ENCODE measurements at places on chromosomes 11 and 22. TPM values are rescaled to one million over a fixed set of nuclear protein-coding genes. Genes with fewer than 3 reads are reported as not detected.

GRCh38 chr11:100010393-100010792 lies 676.7 kb upstream of the ARHGAP42 start:
- H3K36me3 ChIP-seq = no peaks in the 10 kb centered on the region
- no peak overlapping the region for H3K4me3 ChIP-seq
- no peaks in the 10 kb centered on the region for H3K4me1 ChIP-seq
- DNase-seq = no peak
- no peak overlapping the region for H3K27ac ChIP-seq
- no peaks in the 10 kb centered on the region for H3K27me3 ChIP-seq

DNA sequence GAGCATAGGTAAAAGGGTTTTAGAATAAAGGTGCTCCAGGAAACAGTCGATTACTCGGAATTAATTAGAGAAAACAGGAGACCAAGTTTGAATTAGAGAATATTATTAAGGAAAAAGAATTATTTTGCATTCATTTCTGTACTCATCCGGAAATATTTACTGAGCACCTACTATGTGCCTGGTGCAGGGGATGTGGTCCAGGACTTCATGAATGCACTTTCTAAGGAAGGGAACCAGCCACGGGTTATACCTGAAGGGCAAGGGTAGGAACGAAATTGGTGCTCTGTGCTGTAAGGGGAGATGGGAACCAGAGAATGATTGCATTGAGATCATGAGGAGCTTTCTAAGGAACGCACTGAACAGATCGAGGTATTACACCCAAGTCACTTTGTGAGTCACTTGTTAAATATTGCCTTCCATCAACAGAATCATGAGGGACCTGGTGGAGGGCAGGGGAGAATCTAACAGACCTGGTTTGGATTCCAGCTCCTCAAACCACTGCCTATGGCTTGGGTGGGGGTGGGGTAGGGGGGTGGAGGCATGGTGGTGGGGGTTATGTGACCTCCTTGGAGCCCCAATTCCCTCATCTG lies 40.9 kb downstream of the C11orf96 start:
- H3K27ac ChIP-seq = no peak overlapping the region
- no peaks in the 10 kb centered on the region for H3K27me3 ChIP-seq
- peaks cover 24% of the 10 kb centered on the region for H3K4me1 ChIP-seq
- no peak for DNase-seq
- no peaks in the 10 kb centered on the region for H3K36me3 ChIP-seq
- no peak overlapping the region for H3K4me3 ChIP-seq

The RASSF10 gene
- total RNA-seq = 14.2 TPM

The GRAMD1B gene
- total RNA-seq = 51.5 TPM

DNA sequence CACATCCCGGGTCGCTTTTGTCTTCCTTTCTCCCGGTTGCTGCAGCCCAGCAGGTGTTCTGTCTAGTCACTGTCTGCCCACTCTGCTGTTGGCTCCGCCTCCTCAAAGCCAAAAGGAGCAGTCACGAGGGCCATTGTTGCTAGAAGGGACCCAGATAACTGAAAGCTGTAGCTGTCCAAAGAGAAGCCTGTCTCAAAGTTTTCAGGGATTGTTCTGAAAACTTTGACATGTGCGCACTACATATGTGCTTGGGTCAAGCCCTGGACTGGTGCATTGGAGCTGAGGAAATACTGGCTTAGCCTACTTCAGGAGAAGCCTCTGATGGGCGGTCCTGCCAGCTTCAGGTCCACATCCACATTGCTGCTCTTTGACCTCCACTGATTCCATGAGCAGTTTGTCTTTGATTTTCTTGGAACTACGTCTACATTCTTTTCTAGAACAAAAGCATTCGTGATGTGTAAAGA lies 8.8 kb upstream of the OR2AT4 start:
- no peaks in the 10 kb centered on the region for H3K27me3 ChIP-seq
- no peak for DNase-seq
- H3K36me3 ChIP-seq = no peaks in the 10 kb centered on the region
- no peak overlapping the region for H3K4me3 ChIP-seq
- H3K4me1 ChIP-seq = no peaks in the 10 kb centered on the region

- H3K4me1 ChIP-seq = peaks cover 33% of the 10 kb centered on the region
- peaks cover 21% of the 10 kb centered on the region for H3K36me3 ChIP-seq
- no peak overlapping the region for H3K4me3 ChIP-seq
Observed at GRCh38 chr11:70669871-70670675, 271.7 kb downstream of the CTTN start.

All from spinal cord (tissue), 10 donors.